ENCODE measurements at places on chromosomes 6 and 20.

GRCh38 chr20:63037669-63038268 lies 31.0 kb upstream of the BHLHE23 start:
- no peak for DNase-seq

- no peak for DNase-seq
Measured at GRCh38 chr6:2575236-2575635, 175.5 kb downstream of the MYLK4 start.

GRCh38 chr20:63706027-63706695 lies 1.6 kb downstream of the ARFRP1 start:
- no peak for DNase-seq

- no peak for DNase-seq
Measured at GRCh38 chr20:4306206-4306605, 290.8 kb upstream of the RNF24 start.

DNA sequence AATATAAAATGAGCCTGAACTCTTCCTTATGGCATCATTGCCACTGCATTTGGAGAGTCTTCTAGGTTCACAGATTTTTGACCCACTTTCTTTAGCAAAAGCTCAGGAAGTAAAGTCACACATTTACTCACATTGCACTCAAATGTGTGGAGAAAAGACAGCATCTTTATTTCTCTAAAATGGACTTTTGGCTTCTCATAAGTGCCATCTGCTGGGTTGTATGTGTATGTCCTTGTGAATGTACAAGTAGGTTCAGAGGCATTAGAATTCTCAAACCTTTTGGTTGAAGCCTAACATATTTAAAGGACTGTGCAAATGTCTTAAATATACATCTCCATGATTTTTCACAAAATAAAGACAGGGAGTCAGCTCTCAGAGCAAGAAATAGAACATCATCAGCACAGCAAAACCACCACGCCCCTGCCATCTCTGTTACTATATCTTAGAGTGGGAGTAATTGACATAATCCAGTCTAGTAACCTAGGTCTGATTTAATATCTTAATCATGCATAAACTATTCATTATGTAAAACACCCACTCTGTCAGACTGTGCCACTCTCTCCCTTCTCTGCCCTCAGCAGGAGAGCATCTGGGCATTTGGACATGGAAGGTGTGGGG lies 42.2 kb upstream of the SPTLC3 start:
- DNase-seq, result peak; percentile 37

DNA sequence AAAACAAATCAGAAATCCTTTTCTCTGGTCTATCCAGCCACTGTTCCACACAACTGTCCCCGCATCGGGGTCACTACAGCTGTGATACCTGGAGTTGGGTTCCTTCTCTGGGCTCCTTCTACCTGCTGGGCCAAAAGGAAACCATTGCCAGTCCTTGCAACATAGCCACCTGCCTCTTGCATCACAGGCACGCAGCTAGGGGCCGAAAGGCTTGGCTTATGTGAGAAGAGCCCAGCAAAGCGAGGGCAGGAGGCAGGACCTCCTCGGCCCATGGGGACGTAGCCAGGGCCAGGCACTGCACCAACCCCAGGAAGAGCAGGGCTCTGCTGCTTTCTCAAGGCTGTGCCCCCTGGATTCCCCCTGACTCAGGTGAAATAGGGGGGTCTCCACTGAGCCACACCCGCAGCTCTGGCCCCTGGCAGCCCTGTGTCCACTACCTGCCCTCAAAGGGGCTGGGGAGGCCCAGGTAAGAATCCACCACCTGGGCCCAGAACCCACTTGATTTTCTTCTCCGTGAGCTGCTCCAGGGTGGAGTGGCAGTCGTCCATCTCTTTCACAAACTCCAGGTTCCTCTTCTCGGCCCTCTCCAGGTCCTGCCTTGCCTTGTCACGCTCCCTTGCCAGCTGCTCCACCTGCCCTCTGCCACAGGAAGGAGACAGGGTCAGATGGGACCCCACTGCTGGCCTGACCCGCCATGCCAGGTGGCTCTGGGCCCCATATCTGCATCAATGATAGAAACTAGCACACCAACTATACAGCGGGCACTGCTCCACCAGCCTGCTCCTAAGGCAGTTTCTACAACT lies 88.9 kb downstream of the GINS1 start:
- DNase-seq, result no peak

GRCh38 chr6:70552974-70553373 lies 13.8 kb upstream of the SDHAF4 start:
- no peak for DNase-seq

- peak; percentile 100 for DNase-seq
Measured at GRCh38 chr20:25237610-25238318, 10.1 kb upstream of the PYGB start.

DNA sequence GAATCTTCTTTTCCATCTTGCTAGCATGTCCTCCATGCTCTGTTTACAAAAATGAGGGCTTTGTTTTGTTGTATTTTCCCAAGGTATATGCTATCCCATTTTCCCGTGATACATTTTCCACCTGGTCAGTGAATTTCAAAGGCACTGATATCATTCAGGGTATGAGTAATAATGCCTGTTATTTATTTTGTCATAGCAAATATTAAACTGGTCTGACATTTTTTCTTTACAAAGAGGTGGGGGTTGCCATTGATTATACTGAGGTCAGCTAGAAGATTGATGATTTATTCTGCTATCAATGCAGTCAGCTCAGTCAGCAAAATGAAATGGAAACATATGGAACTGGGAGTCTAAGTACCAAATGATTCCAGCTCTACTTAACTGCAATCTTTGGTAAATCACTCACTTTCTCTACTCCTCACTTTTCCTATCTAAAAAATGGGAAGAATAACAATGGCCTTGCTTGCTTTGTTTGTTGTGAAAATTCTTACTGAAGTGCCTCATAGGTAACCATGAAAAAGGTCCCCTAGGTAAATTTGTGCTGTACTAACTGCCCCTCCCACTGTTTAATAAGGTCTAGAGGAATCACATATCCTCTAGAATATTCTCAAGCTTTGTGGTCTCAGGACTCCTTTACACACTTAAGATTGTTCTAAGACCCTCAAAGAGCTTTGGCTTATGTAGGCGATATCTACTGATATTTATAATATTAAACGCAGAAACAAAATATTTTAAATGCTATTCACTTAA lies 64.0 kb downstream of the ARHGAP18 start:
- DNase-seq, result no peak

DNA sequence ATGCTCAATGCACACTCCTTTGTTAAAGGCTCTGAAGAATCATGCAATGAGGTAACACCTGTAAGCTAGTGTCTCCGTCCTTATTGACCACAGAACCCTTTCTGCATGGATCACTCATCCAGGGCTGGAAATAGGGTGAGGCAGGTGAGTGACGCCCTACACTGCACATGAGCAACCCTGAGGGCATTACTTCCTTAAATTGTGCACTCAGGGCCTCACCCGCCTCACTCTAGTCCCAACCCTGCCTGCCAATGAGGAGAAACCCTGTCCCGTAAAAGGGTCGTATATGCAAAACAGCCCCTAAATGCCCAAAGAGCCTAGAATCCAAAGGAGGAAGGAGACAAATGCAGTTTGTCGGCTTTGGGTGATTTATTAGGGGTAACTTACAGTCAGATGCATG lies 33.6 kb upstream of the NOP56 start:
- no peak for DNase-seq

GRCh38 chr6:145263778-145264211 lies 471.5 kb downstream of the EPM2A start:
- DNase-seq, result no peak

- no peak for DNase-seq
Measured at GRCh38 chr6:18454446-18454845, 67.3 kb downstream of the RNF144B start.

DNA sequence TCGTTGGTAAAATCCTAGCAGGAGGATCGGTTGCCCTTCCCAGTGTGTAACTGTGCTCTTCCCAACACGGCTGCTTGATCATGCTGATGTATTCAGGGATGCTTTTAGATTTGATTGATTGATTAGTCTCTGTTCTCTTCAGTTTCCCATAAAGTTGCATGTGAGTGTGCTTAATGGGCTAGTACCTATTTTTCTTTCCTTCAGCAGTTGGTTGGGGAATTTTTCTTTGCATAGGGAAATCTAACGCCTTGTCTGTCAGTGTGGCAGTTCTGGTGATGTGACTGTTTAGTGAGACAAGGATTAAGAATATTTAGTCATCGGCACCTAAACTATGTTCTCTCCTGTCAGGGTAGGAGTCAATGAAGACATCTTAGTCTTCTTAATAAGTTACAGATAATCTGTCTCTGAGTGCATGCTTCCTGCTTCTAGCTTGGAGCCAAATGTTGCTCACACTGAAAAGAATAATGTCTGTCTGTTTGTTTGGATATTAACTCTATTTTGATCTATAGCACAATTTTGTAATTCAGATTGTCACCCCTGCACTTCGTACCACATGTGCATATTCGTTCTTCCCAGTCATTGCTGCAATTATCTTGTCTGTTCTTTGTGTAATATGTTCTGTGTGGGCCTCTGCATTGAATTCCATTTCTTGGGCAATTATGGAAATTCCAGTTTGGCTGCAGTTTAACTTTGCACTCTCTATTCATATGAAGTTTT lies 169.9 kb downstream of the EDN1 start:
- DNase-seq, result peak; percentile 52

GRCh38 chr6:159082039-159082815 lies 37.4 kb upstream of the TAGAP start:
- no peak for DNase-seq

DNA sequence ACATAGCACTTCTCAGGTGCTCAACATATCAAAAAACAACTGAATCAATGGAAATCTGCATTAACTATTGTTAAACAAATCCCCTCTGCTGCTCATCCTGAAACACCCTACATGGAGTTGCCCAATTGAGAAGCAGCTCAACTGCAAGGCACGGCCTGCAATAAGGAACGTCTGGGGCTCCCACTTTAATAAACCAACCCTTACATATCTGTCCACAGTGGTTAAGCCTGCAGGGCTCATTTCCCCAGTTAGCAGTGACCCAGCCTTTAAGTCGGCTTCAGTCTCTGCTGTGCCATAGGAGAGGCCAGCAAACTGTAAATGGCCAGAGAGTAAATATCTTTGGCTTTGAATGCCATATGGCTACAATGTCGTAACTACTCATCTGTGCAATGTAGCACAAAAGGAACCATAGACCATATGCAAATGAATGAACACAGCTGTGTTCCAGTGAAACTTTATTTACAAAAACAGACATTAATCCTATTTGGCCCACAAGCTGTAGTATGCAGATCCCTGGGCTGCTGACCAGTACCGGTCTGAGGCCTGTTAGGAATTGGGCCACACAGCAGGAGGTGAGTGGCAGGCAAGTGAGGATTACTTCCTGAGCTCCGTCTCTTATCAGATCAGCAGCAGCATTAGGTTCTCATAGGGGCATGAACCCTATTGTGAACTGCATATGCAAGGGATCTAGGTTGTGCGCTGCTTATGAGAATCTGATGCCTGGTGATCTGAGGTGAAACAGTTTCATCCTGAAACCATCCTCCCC lies 522.7 kb upstream of the CDH4 start:
- no peak for DNase-seq

DNA sequence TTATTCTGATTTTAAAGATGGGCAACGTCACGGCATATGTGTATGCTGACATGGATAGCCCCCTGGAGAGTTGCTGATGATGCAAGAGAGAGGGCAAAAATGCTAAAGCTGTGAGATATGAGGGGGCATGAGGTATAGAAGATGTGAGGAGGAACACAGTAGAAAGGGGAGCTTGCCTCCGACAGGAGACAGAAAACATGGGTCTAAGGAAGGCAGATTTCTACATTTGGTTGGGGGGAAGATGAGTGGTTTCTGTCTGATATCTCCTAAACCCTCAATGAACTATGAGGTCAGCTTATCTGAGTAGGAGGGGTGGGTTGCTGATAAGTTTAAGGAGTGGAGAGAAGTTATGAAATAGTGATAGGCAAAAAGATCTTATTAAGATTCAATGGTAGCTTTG lies 6.0 kb downstream of the RNF24 start:
- no peak for DNase-seq

GRCh38 chr20:63579017-63579694 lies 5.1 kb upstream of the HELZ2 start:
- DNase-seq, result no peak

- DNase-seq, result no peak
Measured at GRCh38 chr6:16249971-16250370, 11.6 kb downstream of the GMPR start.

DNA sequence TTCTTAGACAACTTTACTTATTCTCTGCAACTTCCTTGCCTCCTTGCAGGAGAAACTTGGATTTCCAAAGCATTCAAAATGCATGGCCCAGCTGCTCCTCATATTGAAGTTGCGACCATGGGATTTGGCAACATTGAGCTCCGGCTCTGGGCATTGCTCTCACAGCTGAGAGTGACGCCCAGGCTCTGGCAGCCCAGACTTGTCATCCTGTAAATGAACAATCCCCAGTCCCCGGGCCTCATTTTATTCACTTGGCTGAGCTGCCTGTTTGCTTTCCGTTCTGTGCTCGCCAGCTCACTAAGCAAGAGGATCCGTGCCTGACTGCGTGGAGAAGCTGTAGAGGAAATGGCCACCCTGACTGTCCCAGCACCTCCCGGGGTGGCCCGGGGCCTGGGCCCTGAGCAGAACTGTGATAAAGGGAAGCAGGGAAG lies 119.5 kb upstream of the CD93 start:
- DNase-seq, result peak; percentile 34

DNA sequence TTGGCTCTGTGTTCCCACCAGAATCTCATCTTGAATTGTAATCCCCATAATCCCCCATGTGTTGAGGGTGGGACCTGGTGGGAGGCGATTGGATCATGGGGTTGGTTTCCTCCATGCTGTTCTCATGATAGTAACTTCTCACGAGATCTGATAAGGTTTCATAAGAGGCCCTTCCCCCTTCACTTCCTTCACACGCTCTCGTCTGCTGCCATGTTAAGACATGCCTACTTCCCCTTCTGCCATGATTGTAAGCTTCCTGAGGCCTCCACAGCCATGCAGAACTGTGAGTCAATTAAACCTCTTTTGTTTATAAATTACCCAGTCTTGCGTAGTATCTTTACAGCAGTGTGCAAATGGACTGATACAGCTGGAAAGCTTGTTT lies 90.0 kb downstream of the ELOVL5 start:
- DNase-seq, result no peak

GRCh38 chr6:133241086-133241900 lies at the start of gene EYA4:
Gene EYA4, plus strand, starts transcription at chr6:133241357. Its CDS starts 33,424 bp downstream, at chr6:133274781.
- peak; percentile 36 for DNase-seq

- DNase-seq, result no peak
Measured at GRCh38 chr20:41133709-41134361, 3.5 kb upstream of the PLCG1 start.

GRCh38 chr6:117227245-117227962 lies 38.0 kb upstream of the VGLL2 start:
- no peak for DNase-seq

DNA sequence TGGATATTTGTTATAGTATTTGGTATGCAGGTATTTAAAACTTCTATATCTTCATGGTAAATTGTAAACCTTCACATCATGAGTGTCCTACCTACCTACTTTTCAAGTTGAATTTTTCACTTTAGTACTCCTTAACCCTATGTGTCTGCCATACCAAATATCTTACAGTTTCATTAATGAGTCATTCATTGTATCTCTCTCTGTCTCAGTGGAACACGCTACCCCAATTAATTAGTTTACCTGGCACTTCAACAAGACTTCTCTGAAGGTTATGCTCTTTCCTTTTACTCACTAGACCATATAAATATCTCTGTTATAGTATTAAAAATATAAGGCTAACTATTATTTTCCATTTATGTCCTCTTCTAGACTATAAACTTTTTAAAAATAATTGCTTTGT lies 123.9 kb upstream of the GJE1 start:
- no peak for DNase-seq

GRCh38 chr20:6566821-6567220 lies 200.7 kb upstream of the BMP2 start:
- peak; percentile 95 for DNase-seq

All from fibroblast of skin of right biceps (primary cell).